Esophagus squamous epithelium (tissue), 5 donors: ENCODE measurements at places on chromosomes 6 and 20.

- DNase-seq = no peak
Measured at GRCh38 chr6:166586424-166587156, at the start of gene RAMACL. TSS of gene RAMACL (minus strand) at chr6:166586678. CDS start at chr6:166586477, 201 bp downstream.

GRCh38 chr6:10138917-10139316 is 276.0 kb downstream of the TFAP2A start:
- DNase-seq = no peak

GRCh38 chr20:38670786-38671185 is 53.5 kb upstream of the SLC32A1 start:
- DNase-seq = no peak

DNA sequence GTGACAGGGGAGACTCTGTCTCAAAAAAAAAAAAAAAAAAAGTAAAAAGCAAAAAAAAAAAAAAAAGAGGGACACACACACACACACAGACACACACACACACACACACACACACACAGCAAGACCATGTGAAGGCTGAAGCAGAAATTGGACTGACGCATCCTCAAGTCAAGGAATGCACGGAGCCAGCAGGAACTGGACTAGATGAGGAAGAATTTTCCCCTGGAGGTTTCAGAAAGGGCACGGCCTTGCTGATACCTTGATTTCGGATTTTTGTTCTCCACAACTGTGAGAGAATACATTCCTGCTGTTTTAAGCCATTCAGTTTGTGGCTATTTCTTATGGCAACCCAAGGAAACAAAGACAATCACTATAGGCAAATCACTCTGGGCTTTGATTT is 176.9 kb upstream of the SALL4 start:
- no peak for DNase-seq
